Dorsolateral prefrontal cortex (tissue), 122 donors: ENCODE measurements at places on chromosomes 2 and 18.
A peak's percentile ranks its signal among the peaks of the same experiment; 100 is the strongest.

DNA sequence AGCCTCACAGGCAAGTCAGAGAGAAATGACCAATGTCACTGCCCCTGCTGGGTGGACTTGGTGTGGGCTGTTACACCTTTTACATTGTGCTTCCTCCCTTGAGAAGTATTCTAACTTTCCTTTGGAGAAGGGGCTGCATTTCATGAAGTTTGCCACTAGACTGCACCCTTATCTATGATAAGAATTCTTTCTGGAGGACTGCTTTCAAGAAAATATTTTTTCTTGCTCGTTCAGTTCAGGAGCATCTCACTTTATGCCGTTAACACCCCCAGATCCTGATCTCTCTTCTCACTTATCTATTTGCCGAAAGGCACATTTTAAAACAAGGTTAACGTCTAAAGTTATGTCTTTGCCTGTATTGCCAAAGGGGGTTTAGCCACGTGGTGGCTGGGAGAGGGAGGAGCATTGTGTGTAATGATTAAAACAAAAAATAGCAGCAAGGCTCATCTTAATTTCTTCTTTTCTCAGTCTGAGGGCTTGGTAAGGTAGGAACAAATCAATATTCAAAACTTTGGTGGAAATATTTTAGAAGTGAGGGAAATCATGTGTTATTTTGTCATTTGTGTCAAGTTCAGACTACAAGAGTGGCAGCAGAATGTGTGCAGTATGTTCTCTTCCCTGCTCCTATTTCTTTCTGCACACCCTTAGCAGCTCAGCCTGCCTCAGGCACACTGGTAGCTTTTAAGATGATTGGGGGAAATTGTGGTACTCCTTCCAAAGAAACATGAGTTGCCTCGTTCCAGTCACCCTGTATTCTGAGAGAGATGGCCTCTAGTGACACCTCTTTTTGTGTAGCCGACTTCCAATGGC lies 1.6 kb upstream of the IGFBP5 start:
- no peak for DNase-seq

DNA sequence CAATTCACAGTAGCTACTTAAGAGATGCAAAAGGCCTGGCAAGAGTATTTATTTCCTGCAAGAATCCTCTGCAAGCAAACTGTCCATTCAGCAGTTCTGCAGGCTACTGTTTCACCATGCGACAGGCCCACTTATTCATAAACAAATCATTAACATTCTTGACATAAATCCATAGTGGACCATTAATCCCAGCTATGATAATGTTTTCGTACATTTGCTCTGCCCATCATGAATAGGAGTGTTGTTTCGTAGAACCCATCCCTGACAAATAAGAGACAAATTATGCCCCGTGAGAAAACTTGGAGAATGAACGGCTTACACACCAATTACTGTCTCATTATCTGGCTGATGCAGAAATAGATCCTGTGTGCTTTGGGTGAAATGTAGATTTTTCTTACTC lies 65.4 kb downstream of the PID1 start:
- no peak for DNase-seq

GRCh38 chr2:221390878-221391277 lies 181.2 kb downstream of the EPHA4 start:
- DNase-seq = no peak

DNA sequence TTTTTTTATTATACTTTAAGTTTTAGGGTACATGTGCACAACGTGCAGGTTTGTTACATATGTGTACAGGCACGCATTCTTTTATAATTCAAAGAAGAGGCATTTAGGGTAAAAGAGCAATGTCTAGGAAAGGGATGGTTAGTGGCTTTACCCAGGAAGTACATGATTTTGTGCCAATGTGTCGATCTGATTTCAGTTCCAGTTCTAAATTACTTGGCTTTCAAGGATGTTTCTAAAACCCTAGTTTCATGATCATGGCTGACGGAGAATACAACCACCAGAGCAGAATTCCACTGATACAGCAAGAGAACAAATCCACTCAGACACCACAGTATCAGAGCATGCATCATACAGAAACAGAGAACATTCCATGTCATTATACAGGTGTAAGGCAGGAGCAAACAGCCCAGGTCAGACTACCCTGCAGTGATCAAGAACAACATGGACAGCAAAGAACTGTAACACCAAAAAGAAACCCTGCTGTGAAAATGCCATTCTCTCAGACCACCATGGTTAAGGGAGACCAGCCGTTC lies 116.7 kb upstream of the STK17B start:
- no peak for DNase-seq

DNA sequence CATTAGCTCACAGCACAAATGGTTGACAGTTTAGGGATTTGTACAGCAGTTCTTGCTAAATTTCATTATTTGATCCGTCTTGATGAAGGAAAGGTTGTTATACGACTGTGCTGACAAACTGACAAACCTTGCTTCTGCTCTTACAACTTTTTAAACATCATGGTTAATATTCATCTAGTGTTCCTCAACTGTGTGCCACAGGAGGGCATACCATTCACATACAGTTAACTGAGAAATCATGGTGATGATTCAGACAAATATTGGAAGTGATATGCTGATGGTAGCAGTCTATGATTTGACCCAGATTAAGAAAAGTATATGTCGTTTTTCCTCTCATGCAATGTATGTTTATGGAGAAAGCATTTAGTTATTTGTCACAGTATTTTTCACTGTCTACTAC lies 129.8 kb upstream of the FSIP2 start:
- DNase-seq = no peak

GRCh38 chr2:45269149-45269793 lies 260.0 kb upstream of the SIX2 start:
- DNase-seq = no peak

GRCh38 chr2:84971510-84972206 lies 697 bp downstream of the KCMF1 start:
- DNase-seq = peak; percentile 46

DNA sequence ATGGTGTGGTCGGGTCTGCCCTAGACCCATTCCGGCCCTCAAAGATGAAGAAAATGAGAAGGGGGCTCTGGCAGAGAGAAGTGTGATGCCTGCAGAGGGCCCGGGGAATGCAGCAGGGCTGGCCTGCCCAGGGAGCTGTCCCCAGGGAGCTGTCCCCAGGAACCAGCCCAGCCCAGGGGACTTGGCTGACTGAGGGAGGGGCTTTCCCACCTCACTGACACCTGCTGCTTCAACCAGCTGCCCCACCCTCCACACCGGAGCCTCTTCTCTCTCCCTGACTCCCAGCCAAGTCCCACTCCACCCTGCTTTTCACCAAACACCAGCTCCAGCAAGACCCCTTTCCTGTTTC lies 111.2 kb downstream of the STPG4 start:
- DNase-seq = no peak

DNA sequence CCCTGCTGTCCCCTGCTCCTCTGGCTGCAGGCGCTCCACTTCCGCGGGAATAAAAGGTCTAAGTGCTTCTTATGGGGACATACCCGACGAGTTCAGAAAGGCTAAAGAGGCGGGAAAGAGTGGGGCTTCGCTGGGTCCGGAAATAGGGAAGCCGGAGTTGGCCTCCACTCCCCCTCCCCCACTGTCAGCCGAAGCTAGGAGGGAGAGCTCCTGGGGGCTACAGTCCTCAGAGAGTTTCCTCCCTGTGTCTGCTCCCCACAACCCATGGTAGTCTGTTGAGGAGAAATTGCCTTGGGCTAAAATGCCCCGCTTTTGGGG lies 7.2 kb downstream of the GAD1 start:
- no peak for DNase-seq

DNA sequence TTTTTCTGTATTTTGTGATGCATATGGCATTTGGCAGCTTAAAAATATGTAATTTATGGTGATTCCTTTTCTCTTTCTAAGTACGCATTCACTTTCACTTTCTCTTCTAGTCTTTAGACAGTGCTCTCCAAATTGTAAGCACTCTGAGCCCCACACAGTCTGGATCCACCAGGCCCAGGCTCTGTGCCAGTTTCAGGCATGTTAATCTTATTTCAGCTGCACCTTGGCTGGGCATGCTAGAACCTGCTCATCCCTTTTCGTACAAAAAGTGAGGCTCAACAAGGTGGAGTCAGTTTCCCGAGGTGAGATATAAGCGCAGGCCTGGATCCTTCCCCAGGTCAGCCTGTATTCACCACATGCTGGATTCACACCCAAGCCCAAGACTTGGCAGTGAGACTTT lies 203.9 kb downstream of the MTX2 start:
- DNase-seq = no peak

- no peak for DNase-seq
Observed at GRCh38 chr18:42514512-42514911, 559.5 kb downstream of the PIK3C3 start.
